Putamen (tissue), 1 donor: ENCODE measurements at places on chromosomes 5 and 9.

GRCh38 chr9:37920471-37921167, 16.7 kb upstream of the SLC25A51 start:
- DNase-seq = no peak

- DNase-seq = no peak
Measured at GRCh38 chr5:151182976-151183375, 25.4 kb upstream of the ANXA6 start.

GRCh38 chr9:116003397-116003796, 150.2 kb upstream of the PAPPA start:
- DNase-seq = no peak

- DNase-seq = peak; percentile 82
Measured at GRCh38 chr5:126443374-126443851, 20.2 kb downstream of the GRAMD2B start.

DNA sequence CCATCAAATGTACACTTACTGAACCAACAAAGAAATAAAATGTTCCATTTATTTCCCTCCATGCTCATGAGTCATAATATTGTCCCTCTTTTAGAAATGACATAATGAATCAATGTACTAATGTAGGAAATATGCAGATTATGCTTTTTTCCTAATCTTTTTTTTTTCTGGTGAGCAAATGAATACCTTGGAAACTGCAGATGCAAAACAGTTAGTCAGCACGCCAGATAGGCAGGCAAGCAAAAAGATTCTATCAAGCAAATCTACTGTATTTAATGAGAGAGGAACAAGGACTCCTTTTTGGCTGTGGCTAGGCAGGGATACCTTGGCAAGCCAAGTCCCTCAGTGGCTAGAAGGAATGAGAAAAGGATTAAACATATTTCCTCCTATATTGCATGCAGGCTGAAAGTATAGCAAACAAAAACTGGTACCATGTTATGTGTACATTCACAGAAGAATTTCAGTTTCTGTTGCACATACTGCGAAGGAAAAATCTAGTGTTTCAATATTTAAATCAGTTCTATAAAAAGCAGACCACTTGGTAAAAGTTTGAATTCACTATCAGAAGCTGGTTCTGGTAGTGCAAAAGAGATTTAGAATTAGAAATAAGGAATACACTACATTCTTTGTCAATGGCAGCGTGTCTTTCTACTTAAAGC, 605.4 kb downstream of the TLE1 start:
- no peak for DNase-seq

DNA sequence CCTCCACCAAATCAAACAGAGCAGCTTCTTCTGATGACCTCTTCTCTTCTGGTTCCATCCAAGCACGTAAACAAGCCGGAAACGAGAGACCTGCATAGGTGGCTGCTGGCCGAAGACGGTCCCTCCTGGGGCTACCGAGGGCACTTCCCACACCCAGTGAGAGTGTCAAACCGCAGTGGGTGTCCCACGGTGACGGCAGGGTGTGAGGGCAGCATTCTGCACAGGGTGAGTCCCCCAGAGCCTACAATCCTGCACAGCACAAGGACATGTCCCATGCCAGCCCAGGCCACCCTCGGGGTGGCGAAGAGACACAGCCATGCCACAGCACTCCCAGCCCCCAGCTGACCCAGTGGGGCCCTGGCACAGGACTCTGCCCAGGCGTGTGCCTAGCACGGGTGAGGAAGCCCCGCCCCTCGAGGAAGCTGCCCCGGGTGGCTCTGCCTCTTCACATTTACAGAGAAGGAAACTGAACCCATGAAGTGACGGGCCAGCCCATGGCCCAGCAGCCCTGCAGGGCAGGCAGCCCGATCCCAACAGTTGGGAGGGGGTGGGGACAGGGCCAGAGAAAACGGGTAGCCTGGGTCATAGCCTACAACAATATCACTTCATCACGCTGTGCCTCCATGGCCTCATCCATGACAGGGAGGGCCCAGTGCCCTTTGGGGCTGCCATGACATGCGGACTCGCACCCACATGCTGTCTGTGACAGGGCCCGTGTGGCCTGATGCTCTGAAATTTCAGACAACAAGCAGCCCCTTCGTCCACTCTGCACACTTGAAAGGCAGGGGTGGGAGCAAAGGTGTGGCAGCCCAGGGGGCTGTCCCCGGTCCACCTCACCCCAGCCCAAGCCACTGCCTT, 43.2 kb downstream of the SEMA4D start:
- no peak for DNase-seq

DNA sequence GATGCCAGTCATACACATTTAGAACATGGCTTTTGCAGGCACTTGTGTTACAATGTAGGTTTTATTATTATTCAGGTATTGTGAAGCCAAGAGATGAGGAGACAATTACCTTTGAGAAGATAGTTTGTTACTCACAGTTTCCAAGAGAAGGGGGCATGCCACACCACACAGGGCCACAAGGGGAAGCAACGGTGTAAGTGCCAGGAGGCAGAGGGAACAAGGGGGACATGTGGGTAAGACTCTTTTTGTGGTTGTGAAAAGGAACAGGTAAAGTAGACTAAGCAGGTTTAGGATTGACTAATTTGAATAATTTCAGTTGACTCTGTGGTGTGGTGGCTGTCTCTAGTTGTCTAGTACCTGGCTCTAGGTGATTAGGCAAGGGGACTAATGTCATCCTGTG, 191.2 kb downstream of the TRPM6 start:
- no peak for DNase-seq

DNA sequence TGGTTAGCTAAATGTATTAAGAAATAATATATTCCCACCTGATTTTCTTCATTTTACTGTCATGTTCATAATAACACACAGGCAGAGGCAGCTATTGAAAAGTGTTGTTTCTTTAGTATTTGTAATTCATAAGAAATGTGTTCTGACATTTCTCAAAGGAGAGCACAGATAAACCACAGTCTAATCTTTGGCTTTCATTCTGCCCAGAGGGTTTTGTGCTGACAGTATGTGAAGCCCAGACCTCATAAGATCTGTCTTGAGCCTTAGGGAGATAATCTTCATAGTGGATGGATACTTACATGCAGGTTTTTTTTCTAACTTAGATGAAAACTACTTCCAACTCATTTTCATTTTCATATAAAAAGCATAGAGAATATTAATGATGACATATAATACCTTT, 206.1 kb downstream of the CHSY3 start:
- DNase-seq = no peak

- DNase-seq = no peak
Measured at GRCh38 chr5:120615967-120616645, 152.0 kb downstream of the PRR16 start.

DNA sequence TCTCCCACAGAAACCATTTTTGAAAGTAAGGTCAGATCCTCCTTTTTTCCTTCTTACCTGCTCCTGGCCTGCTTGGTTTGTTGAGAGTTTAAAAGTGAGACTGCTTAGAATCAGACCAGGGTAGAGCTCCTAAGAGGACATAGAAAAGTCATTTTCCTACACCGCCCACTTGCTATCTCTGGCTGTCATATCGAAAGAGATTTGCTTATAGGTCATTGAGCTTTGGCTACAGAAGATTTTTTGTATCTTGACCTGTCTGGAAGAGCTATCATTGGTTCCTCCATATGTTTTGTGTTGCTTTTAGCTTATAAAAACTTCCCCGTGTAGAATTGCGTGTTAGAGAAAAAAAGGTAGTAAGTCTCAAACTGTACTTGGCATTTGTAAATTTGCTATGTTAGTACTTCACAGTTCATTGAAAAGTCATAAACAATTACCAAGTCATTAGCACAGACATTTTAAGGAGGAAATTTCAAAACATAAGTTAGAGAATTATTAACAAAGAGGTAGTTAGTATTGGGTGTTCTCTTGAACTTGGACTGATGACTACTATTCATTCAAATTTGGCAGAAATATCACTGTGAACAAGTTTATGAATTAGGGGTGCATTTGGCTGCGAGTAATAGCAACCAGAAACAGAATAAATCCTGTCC, 96.6 kb downstream of the MAN2A1 start:
- no peak for DNase-seq

DNA sequence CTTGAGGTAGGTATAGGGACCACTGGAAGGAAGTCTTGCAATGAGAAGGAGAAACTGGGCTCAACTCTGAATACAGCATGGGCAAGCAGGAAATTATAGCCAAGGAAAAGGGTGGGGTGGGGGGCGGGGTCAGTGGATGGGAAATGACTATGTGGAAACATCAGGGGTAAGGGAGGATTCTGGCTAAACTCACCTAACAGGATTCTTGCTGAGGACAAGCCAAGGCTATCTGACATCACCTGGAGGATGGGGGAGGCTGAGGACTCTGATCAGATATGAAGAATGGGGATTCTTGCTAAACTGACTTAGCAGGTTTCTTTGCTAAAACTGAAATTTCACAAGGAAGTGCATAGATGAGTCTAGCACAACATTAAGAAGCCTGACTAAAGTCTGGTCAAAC, 40.8 kb downstream of the CTSL start:
- no peak for DNase-seq

DNA sequence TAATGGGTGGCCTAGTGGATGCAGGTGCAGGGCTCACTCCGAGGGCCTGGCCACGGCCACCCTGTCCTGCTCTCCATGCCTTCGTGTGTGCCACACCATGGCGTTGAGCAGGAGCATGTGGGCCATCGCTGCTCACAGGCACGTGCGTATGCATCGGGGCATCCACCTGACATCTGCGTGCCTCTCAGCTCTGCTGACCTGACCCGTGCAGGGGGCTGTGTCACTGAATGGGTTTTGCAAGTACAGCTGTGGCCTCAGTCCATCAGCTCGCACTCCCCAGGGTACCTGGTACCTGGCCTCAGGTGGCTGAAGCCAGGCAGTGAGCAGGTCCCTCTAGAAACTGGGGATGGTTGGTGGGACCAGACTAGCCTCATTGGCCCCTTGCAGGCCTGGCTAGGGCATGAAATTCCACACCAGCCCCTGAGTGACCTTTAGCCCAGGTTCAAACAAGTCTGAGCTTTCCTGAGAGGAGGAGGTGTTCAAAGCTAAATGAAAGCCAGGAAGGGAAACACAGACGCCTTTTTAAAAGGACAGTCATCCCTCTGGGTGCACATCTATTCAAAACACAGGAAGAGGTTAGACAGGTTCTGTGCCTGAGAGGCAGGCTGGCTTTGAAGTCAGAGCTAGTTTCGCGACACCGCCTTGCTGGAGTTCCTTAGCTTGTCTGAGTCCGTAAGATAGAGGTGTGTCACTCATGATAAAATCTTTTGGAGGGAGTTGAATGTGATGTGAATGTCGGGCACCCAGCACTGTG, 74.0 kb downstream of the MACROH2A1 start:
- no peak for DNase-seq

DNA sequence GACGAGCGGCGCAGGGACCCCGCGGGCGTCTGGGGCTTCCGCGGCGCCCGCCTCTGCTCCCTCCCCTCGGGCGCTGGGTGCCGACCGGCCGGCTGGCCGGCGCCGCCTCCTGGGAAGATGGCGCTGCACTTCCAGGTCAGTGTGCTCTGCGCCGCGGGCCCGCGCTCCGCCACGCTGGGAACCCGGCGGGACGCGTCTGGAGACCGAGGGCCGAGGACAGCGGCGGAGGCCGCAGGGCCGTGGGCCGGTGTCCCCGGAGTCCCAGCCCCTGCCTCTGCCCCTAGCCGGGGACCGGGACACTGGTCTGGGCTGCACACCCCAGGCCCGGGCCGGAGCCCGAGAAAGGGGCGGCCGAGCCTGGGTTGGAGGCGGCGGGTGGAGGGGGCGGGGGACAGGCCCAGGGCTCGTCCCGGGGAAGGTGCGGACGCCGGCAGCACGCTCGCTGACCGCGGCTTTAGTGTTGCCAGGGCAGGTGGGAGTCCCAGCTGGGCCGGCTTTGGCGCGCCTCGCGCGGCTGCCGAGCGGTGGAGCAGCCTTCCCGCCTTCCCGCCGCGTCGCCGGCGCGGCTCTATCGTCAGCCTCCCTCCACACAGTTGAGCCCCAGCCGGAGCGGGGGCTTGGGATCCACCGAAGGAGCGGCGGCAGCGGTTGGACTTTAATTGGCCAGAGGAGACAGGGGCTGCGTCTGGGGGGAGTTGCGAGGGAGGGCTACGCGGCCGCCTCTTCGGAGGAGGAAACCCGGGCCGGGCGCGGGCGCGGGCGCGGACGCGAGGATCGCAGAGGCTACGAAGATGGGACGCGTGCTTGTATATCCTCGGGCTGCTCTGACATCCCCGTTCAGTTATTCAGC, at the start of gene RANBP17:
TSS of gene RANBP17 (plus strand) at position 102 of the 850 bp plus-strand sequence.
- DNase-seq = no peak

GRCh38 chr5:134079748-134080581, 34.5 kb upstream of the TCF7 start:
- no peak for DNase-seq

GRCh38 chr9:125435776-125436612, 174.4 kb downstream of the GAPVD1 start:
- no peak for DNase-seq

DNA sequence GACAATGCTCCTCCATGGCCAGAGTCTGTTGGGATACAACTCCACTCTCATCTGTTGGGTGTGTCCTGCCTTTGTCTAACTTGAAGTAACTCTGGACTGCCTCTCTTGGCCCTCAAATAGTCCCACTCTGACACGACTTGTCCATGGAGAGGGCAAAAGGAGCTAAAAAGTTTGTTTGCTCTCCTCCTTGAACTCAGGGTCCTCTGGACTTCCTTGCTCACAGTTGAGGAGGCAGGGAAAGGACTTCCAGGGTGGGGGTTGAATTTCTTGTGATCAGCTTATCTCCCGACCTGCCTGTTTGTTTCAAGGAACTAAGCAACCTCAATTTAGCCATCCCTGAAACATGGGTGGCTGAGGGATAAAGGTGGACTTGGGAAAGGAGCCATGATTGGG, 11.7 kb downstream of the DNAJB5 start:
- DNase-seq = no peak

DNA sequence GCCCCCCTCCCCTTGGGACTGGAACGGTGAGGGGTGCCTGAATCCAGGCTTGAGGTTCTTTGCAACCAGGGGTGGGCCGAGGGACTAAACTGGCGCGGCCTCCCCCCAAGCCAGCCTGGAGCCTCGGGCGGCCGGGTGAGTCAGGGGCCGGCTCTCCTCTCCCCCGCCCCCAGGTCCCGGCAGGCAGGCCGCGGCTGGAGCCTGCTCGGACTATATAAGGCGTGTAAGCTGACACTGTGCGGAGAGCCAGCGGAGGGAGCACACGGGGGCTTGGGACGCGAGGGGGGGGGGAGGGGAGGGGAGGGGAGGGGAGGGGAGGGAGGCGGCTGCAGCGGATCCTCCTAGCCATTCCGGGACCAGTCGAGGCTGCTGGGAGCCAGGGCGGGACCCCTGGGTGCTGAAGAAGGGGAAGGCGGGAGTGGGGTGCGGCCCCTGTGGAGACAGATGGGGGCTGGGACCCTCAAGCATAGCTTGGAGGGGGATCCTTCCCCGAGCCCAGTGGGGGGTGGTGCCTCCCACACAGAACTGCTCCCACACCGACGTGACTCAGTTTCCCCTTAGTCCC, 595 bp downstream of the PDLIM7 start:
- no peak for DNase-seq

DNA sequence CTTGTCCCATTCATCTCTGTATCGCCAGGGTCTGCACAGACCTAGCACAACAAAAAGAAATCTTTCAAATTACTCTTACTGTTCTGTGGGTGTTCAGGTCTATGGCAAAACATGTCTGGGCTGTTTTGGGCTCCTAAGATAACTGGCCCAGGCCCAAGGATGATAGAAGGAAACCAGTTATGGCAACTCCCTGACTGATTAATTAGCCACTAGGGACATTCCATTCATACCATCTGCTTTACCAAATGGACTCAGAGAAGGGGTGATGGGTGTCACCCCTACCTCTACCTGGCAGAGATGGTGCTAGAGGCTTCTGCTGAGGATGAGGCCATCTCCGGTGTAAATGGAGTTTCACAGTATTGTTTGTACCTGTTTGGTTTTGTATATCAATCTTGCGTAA, 1.9 kb downstream of the SLC31A2 start:
- no peak for DNase-seq

GRCh38 chr5:37803487-37803886, 36.4 kb downstream of the GDNF start:
- no peak for DNase-seq

- no peak for DNase-seq
Measured at GRCh38 chr5:133391354-133392136, 220.8 kb downstream of the FSTL4 start.
